CD4-positive, alpha-beta T cell treated with Interleukin-10 for 1 hour (primary cell): ENCODE measurements at places on chromosomes 12 and 14.

- DNase-seq, result no peak
Measured at GRCh38 chr12:105324704-105325103, 5.8 kb upstream of the C12orf75 start.

- DNase-seq, result peak; percentile 18
Measured at GRCh38 chr12:123532019-123532418, 1.5 kb downstream of the RILPL1 start.

DNA sequence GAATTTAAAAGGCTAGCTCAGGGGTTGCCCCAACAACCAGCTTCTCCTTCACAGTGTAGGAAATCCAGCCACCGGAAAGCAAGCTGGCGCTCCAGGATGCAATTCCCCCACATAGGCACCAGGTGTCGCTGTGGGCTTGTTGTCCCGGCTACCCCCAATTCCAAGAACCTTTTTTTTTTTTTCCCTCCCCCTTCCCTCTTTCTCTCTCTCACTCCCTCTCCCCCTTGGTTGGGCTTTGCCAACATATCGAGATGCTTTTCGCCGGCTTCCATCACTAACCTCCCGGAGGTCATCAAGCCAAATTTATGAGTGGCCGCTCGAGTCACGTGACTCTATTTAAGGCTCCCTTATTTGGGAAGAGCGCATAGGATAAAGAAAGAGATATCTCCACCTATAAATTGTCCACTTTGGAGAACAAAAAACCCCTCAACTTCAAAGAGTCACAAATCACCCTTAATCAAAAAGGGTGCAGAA, at the start of gene HOXC5:
Gene HOXC5, plus strand, starts transcription at position 424 of the 474 bp plus-strand sequence. CDS start 73 bp downstream, outside the sequence.
- peak; percentile 69 for DNase-seq

DNA sequence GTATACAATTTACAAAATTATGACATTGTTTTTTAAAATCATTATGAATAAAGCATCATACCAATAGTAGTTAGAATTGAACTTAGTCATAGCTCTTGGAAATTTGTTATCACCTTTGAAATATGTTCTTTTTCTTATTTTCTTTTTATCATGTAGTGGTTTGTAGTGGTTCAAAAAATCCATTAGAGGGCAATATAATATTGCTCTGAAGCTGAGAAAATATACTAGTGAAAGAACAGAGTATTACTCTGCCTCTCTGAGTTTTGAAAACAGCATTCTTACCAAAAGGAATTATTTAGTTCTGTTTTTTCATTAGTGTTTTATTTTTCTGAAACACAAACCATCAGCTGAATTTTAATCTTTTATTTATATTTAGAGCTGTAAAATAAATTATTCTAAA, 76.2 kb downstream of the PDZRN4 start:
- no peak for DNase-seq

GRCh38 chr12:51505360-51506105, 80.9 kb downstream of the SLC4A8 start:
- DNase-seq, result no peak

DNA sequence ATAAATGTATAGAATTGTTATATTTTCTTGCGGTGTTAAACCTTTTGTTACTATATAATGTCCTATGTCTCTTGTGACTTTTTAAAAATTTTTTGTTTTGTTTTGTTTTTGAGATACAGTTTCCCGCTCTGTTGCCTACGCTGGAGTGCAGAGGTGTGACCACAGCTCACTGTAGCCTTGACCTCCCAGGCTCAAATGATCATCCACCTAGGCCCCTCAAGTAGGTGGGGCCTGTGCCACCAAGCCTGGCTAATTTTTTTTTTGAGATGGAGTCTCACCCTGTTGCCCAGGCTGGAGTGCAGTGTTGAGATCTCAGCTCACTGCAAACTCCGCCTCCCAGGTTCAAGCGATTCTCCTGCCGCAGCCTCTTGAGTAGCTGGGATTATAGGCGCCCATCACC, 26.5 kb upstream of the RCOR1 start:
- no peak for DNase-seq

- no peak for DNase-seq
Measured at GRCh38 chr14:71060274-71060673, 153.0 kb downstream of the PCNX1 start.

DNA sequence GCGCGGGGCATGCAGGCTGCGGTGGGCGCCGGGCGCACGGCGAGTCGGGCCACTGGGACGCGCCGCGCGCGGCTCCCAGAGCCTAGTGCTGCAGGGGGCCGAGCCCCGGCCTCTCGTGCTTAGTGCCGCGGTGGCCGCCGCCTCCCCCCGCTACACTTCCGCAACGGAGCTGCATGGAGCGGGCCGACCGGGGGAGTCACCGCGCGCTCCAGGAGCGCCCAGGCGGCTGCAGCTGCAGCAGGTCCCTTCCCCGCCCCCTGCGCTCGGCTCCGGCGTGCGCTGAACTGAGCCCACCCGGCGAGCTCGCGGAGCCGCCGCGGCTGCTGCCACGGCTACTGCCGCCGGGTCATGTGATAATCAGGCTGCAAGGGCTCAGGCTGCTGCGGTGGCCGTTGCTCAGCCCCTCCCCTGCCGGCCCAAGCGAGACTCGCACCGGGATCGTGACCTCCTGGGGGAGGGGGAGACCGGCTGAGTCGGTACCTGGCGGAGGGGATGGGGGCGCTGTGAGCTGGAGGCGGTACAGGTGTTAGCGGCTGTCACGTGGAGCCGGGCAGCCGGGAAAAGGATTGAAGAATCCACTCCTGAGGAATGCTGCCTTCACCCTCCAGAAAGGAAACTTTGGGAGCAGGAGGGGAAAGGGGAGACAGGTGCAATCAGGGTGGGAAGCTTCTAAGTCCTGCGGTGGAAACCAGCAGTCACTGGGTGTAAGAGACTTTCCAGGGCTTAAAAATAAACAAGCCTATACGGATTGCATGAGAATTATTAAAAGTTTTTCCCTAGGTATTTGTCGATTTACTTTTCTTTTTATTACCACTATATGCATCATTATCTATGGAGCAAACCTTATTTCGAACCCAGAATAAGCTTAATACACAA, at the start of gene PPM1H:
Gene PPM1H, minus strand, starts transcription at position 352 of the 876 bp plus-strand sequence. CDS start 414 bp downstream, outside the sequence.
- peak; percentile 7 for DNase-seq

DNA sequence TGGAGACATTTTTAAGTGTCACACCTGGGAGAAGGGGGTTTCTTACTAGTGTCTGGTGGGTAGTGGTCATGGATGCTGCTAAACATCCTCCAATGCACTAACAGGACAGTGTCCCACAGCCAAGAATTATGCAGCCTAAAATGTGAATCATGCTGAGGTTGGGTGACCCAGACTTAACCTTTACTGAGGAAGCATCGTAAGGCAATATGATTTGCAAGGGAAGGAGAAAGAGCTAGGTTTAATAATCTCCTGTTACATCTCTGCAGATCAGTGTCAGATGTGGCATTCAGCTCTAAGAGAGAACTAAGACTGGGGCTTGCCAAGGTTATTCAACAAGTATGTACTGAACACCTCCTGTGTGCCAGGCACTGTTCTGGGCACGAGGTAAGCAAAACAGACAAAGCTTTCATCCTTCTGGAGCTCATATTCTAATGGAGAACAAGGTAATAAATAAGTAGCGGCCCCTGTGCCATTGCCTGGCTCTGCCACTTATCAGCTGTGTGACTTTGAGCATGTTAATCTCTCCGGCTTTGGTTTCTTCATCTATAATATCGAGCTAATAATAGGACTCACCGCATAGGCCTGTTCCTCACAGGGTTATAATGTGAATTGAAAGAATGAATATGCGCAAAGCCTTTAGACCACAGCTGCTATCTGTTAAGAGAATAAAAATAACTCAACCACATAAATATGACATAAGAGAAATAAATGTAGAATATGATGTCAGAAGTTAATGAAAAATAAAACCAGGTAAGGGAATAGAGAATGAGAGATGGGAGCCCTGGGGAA, 13.5 kb upstream of the GOLGA5 start:
- no peak for DNase-seq

- no peak for DNase-seq
Measured at GRCh38 chr12:102885043-102885932, 31.8 kb downstream of the PAH start.

GRCh38 chr12:50425589-50426258, 25.0 kb downstream of the LARP4 start:
- no peak for DNase-seq

DNA sequence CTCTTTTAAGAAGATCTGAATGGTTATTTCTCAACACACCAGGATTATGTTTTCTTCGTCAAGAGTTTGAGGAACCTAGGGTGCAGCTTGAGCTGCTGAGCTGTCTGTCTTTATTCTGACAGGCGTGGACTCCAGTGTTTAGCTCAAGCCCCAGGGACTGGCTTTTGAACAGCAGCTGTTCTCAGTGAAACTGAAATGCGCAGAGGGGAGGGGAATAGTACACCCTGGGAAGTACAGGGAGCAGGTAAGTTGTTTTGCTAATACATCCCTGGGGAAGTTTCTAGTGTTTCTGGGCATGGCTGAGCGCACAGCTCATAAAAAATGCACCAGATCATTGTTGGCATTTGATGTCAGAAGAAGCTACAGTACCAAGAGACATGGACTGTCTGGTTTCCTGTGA, 659.8 kb downstream of the DIO2 start:
- DNase-seq, result no peak

- DNase-seq, result no peak
Measured at GRCh38 chr12:51818566-51819300, 29.8 kb downstream of the FIGNL2 start.

GRCh38 chr12:22539055-22539454, 5.3 kb downstream of the C2CD5 start:
- DNase-seq, result no peak

- no peak for DNase-seq
Measured at GRCh38 chr14:24054646-24055045, 2.8 kb downstream of the CARMIL3 start.

GRCh38 chr12:19967431-19967830, 400.9 kb upstream of the PDE3A start:
- DNase-seq, result no peak

DNA sequence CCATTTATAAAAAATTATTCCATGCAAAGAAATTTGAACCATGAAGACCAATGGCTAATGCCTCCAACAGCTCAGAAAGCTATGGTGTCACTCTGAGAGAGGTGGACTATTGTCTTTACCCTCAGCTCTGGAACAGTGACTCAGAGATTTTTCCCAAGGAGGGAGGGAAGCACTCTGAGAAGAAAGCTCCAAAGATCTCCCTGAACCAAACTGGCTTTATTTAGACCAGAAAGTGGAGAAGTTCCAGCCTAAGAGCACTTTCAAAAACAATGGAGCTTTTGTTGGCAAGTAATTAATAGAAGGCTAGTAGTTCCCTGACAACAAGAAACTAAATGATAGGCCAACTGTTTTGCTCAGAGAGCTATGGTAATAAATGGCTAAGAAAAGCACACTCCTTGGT, 599.9 kb upstream of the MDGA2 start:
- DNase-seq, result no peak

- DNase-seq, result no peak
Measured at GRCh38 chr12:56190695-56191155, 1.4 kb upstream of the SMARCC2 start.

- DNase-seq, result no peak
Measured at GRCh38 chr12:96248136-96248931, 54.2 kb downstream of the ELK3 start.

DNA sequence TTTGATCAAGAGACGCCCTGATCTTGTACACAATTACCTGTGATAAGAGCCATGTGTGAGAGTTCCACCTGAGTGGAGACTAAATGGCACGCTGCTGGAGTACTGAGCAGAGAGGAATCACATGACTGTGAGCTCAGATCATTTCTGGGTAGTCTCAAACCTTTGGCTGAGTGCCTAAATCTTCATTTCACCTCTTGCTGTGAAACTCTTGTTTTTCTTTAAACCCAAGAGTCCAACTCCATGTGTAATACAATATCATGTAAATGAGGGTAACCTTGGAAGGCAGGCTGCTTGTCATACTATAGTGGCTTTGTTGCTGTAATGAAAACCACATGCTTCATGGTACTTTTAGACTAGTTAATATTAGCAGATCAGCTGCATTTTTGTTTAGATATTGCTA, 156.9 kb downstream of the CAND1 start:
- no peak for DNase-seq

DNA sequence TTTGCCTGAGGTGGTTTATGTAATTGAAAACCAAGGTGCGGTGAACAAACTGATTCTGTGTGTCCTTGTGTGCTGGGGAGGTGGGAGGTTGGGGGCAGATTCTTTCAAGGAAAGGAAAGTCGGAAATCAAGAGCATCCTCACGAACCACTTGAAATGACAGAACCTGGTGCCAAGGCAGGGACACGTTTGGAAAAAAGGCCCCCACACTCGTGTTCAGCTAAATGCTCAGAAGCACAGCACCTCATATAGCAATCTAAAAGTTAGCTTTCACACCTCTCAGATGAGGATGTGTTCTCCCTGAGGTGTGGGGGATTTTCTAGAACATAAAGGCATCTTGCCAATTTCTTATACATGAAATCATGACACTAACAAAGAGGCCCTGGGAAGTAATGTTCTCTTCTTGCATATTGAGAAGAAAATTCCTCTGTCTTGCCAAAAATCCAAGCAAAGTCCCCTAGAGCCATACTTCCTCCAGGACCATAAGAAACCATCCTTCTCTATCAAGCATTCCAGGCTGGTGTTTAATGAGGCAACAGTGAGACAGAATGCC, 119.6 kb downstream of the PLXNC1 start:
- DNase-seq, result no peak

GRCh38 chr14:67463900-67464299, 24.6 kb downstream of the TMEM229B start:
- no peak for DNase-seq

- DNase-seq, result peak; percentile 80
Measured at GRCh38 chr12:53236443-53237111, 4.6 kb upstream of the RARG start.

GRCh38 chr14:100824091-100824551, 1.8 kb upstream of the MEG3 start:
- no peak for DNase-seq

- no peak for DNase-seq
Measured at GRCh38 chr14:51849097-51849496, 11.3 kb upstream of the GNG2 start.

DNA sequence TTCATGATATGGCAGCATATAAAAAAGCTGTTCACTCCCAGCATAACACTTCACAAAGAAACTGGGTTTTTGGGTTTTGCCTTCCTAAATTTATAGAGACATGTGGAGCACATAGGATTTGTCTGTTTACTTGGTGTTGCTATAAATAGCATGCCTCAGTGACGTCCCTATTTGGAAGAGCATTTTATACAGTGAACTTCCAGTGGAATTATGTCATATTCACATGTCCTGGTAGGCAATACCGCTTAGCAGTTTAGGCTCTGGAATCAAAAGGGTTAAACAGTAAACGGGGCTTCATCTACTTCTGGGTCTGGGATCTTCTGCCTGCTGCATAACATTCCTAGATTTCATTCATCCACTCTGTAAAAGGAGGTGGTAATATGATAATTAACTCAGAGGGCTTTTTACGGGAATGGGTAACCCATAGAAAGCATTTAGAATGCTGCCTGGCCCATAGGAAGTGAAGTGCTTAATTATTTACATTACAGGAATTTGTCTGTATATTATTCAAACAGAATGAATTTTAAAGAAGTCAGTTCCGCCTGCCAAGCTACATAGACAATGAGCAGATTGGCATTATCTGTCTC, 396.1 kb downstream of the TMTC2 start:
- DNase-seq, result no peak

DNA sequence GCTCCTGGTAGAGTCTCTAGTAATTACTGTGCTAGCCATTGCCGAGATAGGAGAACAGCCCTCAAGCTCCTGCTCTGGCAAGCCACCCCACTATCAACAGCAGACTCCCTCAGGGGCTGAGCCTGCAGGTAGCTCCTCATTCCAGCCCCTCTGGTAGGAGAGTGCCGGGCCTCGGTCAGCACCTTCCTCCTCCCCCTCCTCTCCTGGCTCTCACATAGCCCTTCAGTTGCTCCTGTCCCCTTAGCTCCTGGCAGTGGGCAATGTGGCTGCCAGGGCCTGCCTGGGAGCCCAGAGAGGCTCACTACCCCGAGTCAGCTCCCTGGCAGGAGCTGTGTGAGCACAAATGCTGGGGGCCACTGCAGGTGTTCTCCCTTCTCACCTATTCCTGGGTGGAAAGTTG, 52.0 kb downstream of the IQSEC3 start:
- DNase-seq, result no peak
